Activated CD4-positive, alpha-beta T cell treated with anti-CD3 and anti-CD28 coated beads, Interleukin-2, amount 50 U/mL, for 48 hours (primary cell): ENCODE measurements at places on chromosomes 2 and 18.

DNA sequence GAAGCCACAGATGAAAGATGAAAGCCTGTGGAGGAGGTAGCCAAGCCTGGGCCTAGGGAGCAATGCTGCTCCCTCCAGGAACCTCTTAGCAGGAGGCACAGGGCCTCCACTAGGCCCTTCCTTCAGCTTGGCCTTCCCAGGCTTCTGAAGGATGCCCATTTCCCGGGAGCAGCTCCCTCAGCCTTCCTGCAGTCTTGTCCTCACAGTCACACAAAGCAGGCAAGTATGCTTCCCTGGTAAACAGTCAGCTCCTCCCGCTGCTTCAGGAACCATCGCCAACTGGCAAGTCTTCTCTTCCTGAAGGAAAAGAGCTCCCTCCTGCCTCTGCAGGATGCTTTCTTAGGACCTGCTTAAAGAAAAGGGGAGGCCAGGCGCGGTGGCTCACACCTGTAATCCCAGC, 53.2 kb downstream of the SMAD7 start:
- no peak for DNase-seq

DNA sequence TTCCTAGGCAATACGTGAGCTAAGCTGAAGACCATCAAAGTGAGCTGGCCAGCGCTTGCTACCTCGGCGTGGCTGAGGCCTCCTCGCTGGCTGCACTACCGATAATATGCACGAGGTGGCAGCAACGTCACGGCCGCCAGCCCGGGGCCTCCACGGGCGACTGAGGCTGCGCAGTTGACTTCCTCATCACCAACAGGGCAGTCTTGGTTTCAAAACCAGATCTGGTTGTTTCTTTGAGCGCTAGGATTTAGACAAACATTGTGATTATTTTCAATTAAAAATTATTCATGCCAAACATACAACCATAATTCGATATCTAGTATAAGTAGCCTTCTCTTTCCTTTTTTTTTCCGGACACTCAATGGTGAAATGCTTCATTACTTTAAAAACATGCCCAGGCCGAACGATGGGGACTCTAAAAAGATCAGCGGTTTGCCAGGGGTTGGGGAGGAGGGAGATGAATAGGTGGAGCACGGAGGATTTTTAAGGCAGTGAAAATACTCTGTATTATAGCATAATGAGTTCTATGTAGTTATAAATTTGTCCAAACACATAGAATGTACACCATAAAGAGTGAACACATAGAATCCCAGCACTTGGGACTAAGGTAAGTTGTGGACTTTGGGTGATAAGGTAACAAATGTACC, 52.0 kb downstream of the CYBRD1 start:
- peak; percentile 84 for DNase-seq

GRCh38 chr18:28588884-28589549, 412.1 kb upstream of the CDH2 start:
- no peak for DNase-seq

GRCh38 chr2:153132418-153132817, 346.1 kb downstream of the RPRM start:
- no peak for DNase-seq

DNA sequence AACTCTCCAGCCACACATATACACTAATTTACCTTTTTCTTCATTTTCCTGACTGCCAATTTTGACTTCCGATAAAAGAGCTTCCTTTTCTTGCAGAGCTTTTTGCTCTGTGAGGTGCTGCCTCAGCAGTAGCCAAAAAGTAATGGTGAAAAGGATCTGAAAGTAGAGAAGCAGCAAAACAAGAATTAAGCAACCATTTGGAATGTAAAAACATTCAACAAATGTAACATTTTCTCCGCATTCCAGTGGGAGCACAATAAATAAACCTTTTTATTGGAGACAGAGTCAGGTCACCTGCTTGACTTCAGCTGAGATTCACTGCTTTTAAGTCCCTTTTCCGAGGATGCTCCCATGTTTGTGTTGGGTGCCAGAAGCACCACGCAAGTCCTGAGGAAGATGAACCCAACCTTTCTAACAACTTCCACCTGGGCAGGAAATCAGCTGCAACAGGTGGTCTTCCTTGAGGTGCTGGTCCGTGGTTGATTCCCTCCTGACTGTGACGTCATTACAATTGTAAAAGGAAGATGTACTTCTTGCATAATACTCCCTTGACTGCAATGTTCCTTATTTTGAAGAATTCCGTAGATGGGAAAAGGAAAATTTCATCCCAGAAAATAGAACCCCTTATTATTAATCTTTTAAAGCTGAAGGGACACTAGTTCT, 265.5 kb downstream of the NAPG start:
- DNase-seq, result no peak

DNA sequence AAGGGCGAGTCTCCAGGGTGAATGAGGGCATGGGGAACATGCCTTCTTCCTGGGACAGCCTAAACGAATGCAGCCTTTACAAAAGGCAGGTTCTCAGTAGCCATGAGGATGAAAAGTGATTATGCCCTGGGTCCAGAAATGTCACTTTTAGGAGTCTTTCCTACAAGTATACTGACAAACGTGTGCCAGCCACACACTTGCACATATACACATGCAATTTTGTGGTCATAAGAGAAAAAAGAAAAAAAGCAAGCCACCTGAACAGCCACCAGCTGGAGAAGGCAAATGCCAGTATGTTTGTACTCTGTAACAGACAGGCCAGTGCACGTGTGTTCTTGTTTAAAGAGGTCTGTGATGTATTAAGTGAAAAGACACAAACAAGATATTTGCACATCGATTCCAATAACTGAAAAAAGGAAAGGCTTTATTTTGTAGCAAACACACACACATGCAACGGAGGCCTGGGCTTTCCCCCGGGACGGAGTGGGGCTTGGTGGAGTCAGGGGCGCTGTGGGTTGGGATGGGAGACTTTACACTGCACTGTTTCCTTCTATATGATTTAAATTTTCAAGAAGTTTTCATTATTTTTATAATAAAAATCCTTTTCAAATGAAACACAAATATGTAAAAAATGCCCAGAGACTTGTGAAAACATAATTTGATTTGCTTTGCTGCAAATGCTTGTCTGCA, 108.4 kb downstream of the FAM210A start:
- DNase-seq, result no peak

- no peak for DNase-seq
Measured at GRCh38 chr18:2588666-2589344, 17.4 kb downstream of the NDC80 start.
